ENCODE measurements at places on chromosomes 11 and 22. TPM values are rescaled to one million over a fixed set of nuclear protein-coding genes. Genes with fewer than 3 reads are reported as not detected.

ADAMTS8 gene
- 0.48 TPM for total RNA-seq

ST14 gene
- 1.8 TPM for total RNA-seq

SLC5A1 gene
- total RNA-seq = 215 TPM

OR51E2 gene
- 0.13 TPM for total RNA-seq

OR4C15 gene
- not detected for total RNA-seq

FIBIN gene
- total RNA-seq = 8.6 TPM

MS4A12 gene
- not detected for total RNA-seq

GLB1L3 gene
- total RNA-seq = not detected

THY1 gene
- total RNA-seq = 1.5 TPM

POU2AF2 gene
- total RNA-seq = not detected

APOL3 gene
- total RNA-seq = 25.5 TPM

GAB4 gene
- not detected for total RNA-seq

NXF1 gene
- 40.1 TPM for total RNA-seq

PHF21A gene
- total RNA-seq = 36.6 TPM

PTPRCAP gene
- 1.0 TPM for total RNA-seq

IL17REL gene
- total RNA-seq = not detected

TCN2 gene
- total RNA-seq = 13.4 TPM

PRR33 gene
- 5.8 TPM for total RNA-seq

MS4A3 gene
- not detected for total RNA-seq

OR4D5 gene
- not detected for total RNA-seq

CCND1 gene
- 136 TPM for total RNA-seq

C22orf23 gene
- 0.30 TPM for total RNA-seq

POTEH gene
- total RNA-seq = not detected

NELL1 gene
- total RNA-seq = not detected

MEI1 gene
- not detected for total RNA-seq

All from Right ventricle myocardium superior (tissue), 1 donor.